ENCODE measurements at places on chromosomes 5 and 9.
A peak's percentile ranks its signal among the peaks of the same experiment; 100 is the strongest.

- no peak for DNase-seq
Measured at GRCh38 chr5:139457653-139458306, 4.8 kb downstream of the ECSCR start.

GRCh38 chr9:72575666-72576065 is 54.3 kb downstream of the TMC1 start:
- DNase-seq = no peak

DNA sequence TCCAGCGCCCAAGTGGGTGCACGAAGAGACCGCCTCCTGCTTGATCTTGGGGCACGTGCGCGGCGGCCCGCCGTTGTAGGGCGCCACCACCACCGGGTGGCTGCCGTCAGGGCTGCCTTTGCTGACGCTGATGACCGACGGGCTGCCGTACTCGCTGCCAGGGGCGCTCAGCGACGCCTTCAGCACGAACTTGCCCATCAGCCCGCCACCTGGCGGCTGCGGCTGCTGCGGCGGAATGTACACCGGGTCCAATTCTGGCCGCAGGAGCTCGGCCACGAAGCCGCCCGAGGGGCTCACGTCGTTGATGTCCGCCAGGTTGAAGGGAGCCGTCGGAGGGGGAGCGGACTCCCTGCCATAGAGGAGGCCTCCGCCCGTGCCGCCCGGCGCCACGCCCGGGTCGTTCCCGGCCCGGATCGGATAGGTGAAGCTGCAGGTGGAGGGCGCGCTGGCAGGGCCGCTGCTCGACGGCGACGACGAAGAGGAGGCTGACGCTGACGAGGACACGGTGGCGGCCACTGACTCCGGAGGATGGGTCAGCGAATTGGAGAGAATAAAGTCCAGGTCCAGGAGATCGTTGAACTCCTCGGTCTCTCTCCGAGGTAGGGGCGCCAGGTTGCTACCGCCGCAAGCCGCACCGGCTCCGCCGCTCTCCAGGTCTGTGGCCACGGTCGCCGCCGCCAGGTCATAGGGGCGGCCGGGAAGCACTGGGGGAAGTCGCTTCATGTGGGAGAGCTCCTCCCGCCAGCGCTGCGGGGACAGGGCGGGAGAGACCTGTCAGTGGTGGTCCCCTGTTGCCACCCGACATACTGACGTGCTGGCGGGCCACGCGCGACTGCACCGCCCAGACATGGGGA is 1.8 kb downstream of the KLF4 start:
- no peak for DNase-seq

- no peak for DNase-seq
Measured at GRCh38 chr5:34529581-34530331, 126.4 kb upstream of the RAI14 start.

DNA sequence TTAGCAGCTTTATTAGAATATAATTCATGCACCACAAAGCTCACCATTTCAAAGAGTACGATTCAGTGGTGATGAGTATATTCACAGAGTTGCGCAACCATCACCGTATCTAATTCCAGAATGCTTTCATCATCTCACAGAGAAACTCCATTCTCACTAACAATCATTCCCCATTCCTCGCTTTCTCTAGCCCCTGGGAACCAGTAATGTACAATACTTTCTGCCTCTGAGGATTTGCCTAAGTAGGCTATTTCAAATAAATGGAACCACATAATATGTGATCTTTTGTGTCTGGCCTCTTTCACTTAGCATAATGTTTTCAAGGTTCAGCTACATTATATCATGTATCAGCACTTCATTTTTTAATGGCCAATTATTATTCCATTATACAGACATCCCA is 145.1 kb upstream of the ADAMTS16 start:
- DNase-seq = no peak

DNA sequence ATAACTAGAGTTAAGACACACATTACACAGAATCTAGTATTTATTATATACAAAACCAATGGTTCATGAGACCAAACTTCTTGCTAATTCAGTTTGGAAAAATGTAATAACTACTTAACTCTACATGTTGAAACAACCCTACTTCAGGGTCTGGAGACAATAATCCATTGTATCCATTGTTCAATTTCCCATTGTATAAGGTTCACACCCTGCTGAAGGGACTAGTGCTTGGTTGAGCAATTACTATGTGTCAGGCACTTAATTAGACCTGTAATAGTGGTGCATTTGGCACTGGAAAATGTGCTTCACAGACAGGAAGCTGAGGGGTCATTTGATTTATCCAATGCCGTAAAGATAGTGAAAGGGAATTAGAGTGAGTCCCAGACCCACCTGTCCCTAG is 114.3 kb upstream of the PAPPA start:
- no peak for DNase-seq

DNA sequence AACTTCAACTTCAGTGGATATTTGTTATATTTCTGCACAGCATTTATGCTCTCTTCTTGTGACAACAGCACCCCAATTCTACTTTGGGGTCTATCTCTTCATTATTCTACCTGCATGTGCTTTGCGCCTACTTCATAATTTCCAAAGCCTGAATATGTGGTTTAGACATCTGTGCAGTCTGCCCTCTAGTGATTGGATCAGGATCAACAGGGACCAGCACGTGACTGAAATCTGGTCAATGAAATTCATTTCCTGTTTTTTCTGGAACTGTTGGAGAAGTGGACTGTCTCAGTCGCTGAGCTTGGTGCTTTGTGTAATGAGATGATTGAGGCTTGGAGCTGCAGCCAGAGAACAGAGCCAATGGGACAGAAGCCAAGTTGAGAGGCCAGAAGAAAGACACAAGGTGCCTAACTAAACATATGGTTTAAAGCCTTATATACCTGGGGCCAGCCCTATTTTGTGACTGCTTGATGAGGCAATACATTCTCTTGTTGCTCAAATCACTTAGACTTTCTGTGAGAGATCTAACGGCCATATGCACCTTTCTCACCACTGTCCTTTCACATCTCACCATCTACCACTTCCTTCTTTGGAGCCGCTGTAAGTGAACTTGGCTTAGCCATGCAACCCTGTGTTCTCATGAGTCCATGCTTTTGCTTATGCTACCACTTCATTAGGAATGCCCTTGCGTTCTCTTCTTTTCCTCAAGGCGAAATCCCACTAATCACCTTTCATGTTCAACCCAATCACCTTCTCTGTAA is 68.8 kb upstream of the PPP2R2B start:
- DNase-seq = no peak

GRCh38 chr5:111394586-111394985 is 117.7 kb downstream of the STARD4 start:
- DNase-seq = no peak

DNA sequence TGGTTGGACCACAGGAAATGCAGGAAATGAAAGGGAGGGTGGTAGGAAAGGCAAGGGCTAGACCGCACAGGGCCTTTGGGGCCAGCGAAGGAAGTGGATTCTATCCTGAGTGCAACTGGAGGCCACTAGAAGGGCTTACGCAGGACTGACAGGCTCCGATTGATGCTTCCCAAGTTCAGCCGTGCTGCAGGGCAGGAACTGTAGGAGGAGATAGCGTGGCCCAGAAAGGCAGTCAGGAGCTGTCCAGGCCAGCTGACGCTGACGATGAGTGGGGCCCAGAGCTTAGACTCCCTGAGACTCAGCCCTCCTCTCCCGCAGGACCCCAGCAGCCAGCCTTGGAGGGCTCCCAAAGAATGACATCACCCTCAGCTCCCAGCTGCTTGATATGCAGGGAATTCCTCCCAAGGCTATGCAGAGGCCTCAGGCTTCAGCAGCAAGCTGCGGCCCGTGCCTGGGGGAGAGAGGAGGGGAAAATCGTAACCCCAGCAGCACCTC is 48.8 kb downstream of the KCNIP1 start:
- no peak for DNase-seq

DNA sequence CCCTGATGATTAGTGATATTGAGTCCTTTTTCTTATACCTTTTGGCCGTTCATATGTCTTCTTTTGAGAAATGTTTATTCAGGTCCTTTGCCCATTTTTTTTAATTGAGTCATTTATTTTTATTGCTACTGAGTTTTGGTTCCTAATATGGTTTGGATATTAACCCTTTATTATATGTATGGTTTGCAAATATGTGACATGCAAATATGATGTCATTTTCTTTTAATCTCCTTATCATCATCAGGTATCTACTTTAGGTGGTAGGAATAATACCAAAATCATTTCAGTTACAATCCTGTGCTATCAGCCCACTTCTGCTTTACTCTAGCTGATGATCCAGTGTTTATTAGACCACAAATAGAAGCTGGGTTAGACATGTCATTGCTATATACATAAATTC is 102.3 kb upstream of the TRPC7 start:
- DNase-seq = no peak

DNA sequence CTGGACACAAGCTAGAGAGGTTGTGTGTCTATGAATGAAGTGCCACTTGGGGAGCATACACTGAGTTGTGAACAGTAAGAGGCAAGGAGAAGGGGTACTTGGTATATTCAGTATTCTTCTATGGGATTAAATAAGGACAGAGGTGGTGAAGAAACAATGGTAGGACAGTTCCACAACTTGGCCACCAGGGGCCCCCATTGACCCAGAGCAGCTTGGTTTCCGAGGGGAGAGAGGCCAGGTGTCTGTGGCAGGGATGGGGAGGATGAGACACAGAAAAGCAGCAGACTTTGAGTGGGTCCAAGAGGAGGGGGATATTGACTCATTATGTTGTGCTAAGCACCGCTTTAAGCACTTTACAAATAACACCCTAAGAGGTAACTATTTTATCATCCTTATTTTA is 220.6 kb downstream of the MELK start:
- no peak for DNase-seq

- DNase-seq = peak; percentile 33
Measured at GRCh38 chr5:75668977-75669689, 48.1 kb downstream of the POC5 start.

DNA sequence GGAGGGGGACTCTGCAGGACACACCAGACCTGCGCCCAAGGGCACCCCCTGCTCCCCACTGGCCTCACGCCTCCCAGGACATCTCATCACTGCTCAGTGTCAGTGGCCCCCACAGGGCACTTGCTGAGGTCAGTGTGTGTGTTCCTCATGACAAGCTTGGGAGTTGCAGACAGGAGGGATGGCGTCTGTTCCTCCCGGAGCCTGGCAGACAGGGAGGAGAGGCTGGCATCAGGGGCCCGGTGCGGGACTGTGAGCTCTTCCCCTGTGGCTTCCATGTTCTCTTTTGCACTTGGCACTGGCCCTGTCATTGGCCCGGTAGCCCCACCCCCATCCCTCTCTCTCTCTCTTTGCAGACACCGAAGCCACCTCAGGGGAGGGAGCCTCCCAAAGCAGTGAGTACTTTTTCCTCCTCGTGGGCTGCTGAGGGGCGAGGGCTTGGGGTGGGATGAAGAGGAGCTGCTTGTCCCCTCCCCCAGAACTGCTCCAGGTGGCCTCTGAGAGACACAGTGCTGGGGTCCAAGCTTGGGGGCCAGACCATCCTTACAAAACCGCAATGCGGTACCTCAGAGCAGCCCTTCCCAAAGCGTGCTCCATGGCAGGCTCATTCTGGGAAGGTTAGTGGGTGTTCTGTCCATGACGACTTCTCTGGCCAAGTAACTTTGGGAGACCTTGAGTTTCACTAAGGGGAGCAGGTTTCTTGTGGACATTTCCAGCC is 75.7 kb downstream of the AMBP start:
- no peak for DNase-seq

DNA sequence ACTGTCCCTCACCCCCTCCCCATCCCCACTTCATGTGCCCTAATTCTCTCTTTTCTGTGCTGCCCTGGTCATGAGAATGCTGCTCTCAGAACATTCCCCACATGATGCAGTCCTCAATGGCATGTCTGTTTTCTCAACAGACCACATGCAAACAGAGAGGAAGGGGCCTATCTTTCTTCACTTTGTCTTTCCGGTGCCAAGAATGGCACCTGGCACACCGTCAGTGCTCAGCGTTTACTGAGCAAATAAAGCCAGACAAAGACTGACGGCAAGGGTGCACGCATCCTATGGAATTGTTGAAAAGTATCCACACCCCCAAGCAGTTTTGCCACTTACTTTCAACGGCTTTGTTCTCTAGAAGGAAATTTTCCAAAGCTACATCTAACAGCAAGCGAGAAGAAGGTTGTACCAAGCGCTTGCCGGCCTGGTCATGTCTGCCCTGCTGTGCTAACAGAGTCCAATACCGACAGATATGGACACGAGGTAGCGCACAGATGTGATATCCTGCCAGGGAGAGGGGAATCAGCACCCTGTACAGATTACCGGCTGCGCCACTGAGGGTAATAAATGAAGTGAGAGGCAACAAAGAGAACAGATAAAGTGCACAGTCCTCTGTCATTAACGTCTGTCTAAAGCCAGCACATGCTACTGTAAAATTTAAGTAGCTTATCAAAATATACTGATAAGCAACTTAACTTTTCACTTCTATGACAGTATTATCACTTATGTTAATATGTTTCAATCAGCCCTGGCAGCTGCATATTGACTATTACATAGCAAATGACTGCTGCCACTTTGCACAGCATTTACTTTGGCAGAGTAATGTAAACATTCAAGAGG is 251.7 kb downstream of the DENND1A start:
- DNase-seq = peak; percentile 81

DNA sequence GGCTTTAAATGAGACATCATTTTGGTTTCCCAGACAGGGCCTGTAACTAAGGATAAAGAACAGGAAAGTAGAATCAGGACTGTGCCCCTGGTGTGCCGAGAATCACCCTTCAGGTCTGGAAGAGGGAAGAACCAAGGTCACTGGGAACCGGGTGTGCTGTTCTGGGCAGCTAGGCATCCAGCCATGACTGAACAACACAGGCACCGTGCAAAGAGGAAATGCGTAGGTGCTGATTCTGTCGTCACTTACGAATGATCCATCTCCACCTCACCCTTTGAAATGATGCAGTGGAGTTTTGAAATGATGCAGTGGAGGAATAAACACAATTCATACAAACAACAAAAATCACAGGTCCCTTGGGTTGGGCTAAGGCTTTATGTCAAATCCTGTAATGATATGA is 64.4 kb downstream of the MAP1B start:
- no peak for DNase-seq

- no peak for DNase-seq
Measured at GRCh38 chr5:953535-954449, 54.8 kb upstream of the NKD2 start.

- DNase-seq = no peak
Measured at GRCh38 chr5:136308212-136308795, 57.0 kb downstream of the TRPC7 start.
